NCI-H1048 (cell line): ENCODE measurements at places on chromosomes 12 and 14.

DNA sequence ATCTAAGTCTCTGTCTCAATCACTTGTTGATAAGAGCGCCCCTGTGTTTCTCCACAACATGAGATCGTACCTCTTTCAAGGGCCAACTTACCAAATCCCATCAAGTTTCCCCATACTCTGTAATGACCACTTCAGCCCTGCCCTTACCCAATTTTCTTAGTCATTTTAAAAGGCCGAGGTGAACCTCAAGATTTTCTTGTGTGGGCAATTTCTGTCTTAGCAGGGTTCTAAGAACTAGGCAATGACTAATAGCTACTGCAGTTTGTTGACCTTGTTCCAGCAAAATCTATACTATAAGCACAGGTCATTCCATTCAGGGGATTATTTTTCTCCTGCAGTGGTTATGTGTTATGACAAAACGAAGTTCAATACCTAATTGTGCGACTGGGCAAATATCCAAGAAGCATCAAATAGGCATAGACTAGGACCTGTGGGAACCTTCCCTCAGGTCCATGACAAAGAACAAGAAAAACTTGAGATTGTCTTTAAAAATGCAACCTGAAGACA lies 359.8 kb downstream of the PCNX1 start:
- no peak for DNase-seq

- DNase-seq, result no peak
Observed at GRCh38 chr14:24565766-24566165, 10.3 kb downstream of the CTSG start.

DNA sequence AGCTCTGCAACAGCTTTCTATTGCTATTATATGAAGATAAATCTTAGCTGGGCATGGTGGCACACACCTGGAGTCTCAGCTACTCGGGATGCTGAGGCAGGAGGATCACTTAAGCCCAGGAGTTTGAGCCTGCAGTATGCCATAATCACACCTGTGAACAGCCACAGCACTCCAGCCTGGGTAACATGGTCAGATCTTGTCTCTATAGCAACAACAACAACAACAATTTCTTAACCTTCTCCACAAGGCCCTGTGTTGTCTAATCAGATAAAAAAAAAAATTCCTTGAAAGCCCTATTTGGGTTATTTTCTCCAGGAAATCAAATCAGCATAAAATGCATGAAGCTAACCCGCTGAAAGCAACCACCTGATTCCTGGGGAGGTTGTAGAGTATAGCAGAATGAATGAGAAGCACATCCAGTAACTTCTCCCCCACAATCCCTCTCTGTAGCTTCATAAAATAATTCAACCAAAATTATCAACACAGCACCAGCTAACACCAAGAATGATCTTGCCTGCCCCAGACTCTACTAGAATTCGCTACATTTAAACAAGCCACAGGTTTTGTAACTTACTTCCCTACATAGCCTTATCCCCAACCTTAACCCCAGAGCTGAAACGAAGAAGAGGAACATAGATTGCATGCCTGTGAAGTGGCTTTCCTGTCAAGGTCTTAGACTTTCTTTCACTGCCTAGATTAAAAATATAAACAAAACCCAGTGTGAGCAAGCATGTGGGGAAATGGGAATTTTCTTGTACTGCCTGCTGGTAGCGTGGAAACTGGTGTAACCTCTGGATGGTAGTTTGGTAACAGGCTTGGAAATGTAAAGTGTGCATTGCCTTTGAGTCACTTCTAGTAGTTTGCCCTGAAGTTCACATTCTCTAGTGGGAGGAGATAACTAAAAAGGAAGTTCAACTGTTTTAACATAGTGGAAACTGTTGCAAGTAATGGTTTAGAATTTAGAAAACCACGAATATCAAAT lies 6.0 kb upstream of the STK38L start:
- no peak for DNase-seq

DNA sequence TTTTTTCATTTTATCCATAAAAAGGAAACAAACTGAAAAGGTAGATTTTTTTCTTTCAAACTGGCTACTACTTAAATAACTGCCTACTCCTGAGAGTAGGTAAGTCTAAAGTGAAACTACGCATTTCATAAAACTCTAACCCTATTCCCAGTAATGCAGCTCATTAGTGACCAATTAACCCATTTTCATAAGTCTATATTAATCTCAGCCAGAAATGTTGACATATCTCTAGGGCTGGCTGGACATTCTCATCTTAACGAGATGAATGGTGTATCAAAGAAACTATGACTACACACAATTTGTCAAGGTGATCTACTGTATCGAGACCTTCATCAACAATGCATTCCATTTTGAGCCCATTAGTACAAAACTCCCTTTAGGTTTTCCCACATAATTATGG lies 57.2 kb downstream of the EPS8 start:
- DNase-seq, result no peak

GRCh38 chr12:12022306-12022936 lies 48.3 kb upstream of the BCL2L14 start:
- no peak for DNase-seq

- no peak for DNase-seq
Observed at GRCh38 chr12:127401005-127401404, 866.0 kb upstream of the TMEM132C start.
